ENCODE measurements at places on chromosomes 7 and 10. TPM values are rescaled to one million over a fixed set of nuclear protein-coding genes. Genes with fewer than 3 reads are reported as not detected.

The NPC1L1 gene
- polyA plus RNA-seq, result not detected

The ABCF2 gene
- 75.4 TPM for polyA plus RNA-seq

The CRYGN gene
- polyA plus RNA-seq, result not detected

The PARD3 gene
- polyA plus RNA-seq, result 38.9 TPM

DNA sequence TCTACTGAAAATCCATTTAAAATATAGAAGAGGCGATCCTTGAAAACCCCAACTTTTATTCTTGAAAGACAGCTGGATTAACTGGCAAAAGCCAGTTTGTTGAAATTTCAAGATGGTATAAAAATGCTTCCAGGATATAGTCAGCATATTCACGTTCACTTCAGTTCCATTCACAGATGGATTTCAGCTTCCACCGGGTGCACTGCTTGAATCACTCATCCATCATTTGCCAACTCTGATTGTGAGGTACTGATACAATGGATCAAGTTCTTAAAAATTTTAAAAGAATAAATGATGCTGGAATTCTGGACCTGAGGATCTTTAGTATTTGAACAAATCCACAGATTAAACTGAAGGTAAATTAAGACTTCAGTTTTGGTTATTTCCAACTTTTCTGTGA is 2.4 kb downstream of the PURB start:
- no peak for DNase-seq

- DNase-seq, result no peak
Observed at GRCh38 chr7:132450696-132451095, 125.6 kb downstream of the PLXNA4 start.

The OGDH gene
- 58.2 TPM for polyA plus RNA-seq

DNA sequence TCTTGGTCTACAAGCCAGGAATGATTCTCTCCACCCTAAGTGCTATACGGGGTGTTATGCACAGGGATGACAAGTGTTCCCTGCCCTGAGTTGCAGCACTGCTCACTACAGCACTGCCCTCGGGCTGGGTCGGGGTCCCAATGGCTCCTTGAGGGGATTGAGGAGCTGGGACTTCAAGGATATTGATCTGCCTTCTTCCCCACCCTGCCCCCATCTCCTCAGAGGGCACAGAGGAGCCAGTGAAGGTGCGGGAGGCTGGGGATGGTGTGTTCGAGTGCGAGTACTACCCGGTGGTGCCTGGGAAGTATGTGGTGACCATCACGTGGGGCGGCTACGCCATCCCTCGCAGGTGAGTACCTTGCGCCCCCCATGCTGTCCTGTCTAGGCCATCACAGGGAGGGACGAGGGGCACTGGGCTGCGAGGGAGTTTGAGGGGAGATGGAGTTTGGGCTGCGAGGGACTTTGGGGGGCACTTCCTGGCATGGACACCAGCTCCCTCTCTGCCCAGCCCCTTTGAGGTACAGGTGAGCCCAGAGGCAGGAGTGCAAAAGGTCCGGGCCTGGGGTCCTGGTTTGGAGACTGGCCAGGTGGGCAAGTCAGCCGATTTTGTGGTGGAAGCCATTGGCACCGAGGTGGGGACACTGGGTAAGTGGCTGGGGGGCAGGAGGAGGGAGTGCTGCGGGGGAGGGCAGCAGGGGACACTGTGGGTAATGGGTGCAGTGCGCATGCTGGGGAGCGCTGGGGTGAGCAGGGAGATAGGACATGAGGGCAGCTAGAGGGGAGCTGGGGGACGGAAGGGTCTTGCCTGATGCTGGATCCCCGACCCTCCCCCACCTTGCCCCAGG is 10.3 kb downstream of the FLNC start:
- no peak for DNase-seq

DNA sequence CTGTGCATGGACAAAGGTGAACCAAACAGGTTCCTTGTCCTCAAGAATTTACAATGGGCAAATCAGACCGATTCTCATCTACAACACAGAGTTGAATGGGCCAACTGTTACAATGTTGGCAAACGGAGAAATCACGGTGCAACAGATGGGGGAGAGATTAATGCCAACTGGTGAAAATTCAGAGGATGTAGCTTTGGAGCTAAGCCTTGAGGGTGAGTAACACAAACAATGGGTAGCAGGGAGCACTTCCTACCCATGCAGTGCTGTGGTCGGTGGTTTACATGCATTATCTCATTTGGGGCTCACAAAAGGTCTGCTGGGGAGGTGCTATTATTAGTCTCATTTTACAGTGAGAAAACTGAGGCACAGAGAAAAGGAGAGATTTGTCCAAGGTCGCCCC is 902 bp upstream of the NFE2L3 start:
- no peak for DNase-seq

The CALHM2 gene
- polyA plus RNA-seq, result 0.10 TPM

DNA sequence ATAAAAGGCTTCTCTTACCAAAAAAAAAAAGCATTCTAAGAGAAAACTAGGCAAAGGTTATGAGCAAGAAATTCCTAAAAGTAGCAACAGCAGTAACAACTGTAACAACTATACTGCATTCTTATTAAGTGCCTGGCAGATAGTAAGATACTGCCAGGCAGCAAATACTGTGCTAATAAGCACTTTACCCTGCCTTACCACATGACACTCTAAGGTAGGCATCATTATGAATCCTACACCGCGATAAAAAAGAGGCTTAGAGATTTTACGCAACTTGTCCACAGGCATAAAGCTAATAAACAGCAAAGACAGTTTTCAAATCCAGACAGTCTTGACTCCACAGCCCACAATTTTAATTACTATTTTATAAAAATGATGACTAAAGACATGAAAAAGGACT is 83.2 kb downstream of the USP6NL start:
- DNase-seq, result no peak
